ENCODE measurements at places on chromosomes 7 and 10.

GRCh38 chr7:155872678-155873369 lies 60.6 kb upstream of the SHH start:
- no peak for DNase-seq

DNA sequence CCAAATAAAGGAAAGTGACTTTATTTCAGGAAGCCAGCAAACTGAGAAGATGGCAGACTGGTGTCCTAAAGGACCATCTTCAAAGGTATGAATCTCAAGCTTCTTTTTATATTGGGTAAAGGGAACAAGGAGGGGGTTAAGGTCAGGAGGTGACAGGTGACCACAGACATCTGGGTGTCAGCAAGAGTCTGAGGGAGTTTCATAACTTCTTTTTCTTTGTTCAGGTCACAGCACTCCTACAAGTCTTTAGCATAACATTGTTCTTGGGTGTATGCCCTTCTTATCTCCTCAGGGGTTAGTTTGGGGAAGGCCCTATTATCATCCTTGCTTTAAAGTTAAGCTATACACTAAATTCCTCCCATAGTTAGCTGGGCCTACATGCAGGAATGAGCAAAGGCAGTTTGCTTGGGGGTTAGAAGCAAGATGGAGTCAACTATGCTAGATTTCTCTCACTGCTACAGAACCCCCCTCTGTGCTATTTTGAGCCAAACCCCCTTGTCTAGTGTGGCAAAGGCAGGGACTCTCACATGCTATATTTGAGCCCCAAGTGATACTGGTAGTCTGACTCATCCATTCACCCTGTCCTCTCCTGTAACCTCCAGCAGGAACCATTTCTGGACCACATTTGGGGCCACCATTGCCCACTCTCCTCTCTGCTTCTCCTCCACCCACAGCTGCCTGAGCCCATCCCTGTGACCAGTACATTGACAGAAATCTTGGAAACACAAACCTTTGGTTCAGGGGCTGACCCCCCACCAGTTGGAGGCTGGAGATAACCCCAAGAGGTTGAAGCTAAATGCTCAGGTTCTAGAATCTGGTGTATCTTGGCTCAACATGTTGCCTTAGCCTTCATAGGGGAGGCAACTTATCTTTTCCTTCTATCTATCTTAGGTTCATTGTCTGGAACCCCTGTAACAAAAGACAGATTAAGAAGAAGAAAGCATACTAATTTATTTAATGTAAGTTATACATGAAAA lies 55.5 kb upstream of the LRGUK start:
- no peak for DNase-seq

GRCh38 chr7:140982508-140982907 lies 32.2 kb downstream of the MRPS33 start:
- no peak for DNase-seq

- DNase-seq = no peak
Measured at GRCh38 chr10:72085864-72086465, 2.4 kb downstream of the SPOCK2 start.

- DNase-seq = no peak
Measured at GRCh38 chr7:13042605-13043236, 355.3 kb downstream of the ARL4A start.

DNA sequence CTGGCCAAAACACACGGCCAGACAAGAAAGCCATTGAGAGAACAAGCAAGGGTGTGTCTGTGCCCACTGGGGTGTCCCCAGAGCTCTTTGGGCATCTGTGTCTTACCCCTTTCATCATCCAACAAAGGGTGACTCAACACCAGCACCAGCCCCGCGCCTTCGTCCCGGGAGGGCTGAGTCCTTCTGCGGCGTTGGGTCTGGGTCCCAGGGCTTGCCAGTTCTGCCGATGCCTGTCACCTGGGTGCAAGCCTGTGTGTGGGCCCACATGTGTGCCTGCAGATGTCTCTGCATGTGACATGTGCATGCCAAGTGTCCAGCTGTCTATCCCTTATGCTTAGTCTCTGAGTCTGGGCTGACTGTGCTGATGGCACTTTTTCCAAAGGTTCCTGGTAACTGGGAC lies 24.4 kb upstream of the ELN start:
- no peak for DNase-seq

DNA sequence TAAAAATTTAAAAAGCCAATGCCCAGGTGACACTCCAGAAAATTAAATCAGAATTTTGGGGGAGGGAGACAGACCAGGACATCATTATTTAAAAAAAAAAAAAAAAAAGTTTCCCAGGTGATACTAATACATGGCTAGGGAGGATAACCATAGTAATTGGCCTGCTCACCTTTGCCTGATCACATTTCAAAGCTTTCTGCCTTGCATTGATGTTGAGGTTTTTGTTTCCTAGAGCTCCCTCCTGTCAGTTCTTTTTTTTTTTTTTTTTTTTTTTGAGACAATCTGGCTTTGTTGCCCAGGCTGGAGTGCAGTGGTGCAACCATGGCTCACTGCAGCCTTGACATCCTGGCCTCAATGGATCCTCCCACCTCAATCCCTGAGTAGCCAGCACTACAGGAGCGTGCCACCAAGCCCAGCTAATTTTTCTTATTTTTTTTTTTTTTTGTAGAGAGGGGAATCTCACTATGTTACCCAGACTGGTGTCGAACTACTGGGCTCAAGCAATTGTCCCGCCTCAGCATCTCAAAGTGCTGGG lies 38.1 kb downstream of the CPED1 start:
- no peak for DNase-seq

- peak; percentile 92 for DNase-seq
Measured at GRCh38 chr10:75294866-75295701, 59.3 kb upstream of the COMTD1 start.

- DNase-seq = no peak
Measured at GRCh38 chr7:21544715-21545114, 1.9 kb downstream of the DNAH11 start.

- DNase-seq = no peak
Measured at GRCh38 chr10:125011926-125012705, 70.2 kb downstream of the ZRANB1 start.

DNA sequence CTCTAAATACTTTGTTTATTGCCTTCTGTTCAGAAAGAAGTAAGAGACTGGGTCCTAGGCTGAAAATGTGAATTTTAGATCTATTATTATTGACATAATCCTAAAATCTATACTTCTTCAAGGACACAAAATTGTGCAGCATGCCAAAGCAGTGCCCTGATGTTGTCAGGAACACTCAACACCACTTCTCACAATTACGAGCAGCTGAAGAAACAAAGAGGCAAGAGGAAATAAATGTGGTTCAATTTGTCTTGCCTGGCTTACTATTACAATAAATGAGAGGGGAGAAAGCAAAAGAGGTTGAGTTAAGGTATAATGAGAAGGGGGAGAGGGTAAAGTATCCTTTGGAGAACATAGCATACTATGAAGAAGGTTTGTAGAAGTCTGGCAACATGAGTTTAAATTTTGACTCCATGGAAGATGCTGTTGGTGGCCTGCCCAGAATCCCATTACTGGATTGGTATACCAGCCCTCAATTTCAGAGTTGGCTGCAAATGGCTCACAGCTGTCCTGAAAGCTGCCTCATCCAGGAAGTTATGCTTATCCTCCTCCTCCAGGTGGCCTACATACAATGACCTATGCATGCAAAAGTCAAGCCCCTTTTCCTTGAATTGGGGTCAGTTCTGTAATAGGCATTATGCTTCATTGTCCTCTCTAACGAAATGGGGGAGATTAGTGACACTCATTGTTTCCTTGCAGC lies 274.6 kb upstream of the SMIM30 start:
- no peak for DNase-seq

GRCh38 chr10:14060320-14061070 lies 270.2 kb downstream of the FRMD4A start:
- no peak for DNase-seq

DNA sequence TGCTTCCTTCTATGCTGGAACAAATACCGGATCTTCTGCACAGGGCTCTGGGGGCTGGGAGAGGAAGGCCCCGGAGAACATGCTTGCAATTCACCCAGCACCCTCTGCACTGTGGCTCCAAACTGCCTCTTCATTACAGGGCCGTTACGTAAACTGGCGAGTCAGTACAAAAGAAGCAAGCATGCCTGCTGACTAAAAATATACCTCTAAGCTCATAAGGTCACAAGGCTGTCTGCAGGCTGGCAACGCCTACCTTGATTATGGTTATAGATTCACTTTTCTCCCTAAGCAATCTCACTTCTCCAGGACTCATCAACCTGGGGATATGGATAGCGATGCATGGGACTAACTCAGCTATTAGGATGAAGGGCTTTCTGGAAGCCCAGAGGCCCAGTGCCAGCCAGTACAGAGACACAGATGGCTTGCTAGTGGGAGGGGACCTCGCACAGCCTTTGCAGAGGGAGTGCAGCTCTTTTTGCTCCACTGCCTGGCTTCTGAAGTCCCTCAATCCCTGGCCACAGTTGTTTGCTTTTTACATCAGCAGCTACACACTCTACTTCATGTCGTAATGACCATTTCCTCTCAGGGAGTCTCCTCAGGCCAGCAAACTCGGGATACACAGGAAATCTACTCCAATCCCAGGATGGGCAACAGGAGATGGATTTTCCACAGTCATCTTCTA lies 96.1 kb downstream of the SH3PXD2A start:
- peak; percentile 48 for DNase-seq

DNA sequence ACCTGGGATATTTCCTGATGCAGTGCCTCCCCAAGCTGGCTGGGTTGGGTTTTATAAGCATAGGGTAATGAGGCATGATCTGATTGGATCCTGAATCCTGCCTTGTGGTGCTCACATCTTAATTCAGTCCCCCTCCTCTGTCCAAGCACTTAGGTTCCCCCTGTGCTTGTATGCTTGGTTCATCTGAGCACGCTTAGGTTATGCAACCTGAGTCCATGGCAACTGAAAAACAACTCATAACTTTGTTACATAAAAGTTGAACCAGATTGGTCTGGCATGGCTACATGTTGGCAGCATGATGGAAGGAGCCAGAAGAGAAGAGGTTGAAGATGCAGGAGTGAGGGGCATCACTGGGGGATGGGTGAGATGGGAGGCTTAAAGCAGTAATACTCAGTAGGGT lies 57.3 kb upstream of the OSBPL3 start:
- DNase-seq = no peak

DNA sequence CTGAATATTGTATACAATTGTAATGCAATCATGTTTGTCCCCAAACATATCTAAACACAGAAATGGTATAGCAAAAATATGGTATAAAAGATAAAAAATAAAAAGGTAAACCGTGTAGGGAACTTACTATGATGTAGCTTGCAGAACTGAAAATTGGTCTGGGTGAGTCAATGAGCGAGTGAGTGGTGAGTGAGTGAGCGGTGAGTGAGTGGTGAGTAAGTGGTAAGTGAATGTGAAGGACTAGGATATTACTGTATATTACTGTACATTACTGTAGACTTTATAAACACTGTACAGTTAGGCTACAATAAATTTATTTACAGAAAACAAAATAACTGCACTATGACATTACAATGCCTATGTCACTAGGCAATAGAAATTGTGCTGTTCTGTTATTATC lies 1163.2 kb upstream of the SORCS1 start:
- DNase-seq = no peak

- no peak for DNase-seq
Measured at GRCh38 chr10:124010024-124010423, 83.4 kb downstream of the CHST15 start.

DNA sequence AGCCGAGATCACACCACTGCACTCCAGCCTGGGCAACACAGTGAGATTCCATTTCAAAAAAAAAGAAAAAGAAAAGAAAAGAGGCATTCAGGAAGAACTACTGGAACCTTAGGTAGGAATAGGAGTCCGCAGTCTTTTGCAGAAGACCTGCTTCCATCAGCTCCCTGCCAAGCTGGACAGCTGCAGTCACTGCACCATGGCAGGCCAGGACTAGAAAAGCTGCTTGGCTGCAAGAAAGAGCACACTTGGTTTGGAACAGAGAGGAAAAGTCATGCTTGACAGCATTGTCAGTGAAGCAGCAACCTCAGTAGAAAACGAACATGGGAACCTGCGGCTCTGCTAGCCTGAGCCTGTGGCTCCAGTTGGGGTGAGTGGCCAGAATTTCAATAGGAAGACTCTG lies 104.3 kb downstream of the MARCHF5 start:
- DNase-seq = no peak

GRCh38 chr10:131776496-131776895 lies 124.3 kb upstream of the PPP2R2D start:
- DNase-seq = no peak

DNA sequence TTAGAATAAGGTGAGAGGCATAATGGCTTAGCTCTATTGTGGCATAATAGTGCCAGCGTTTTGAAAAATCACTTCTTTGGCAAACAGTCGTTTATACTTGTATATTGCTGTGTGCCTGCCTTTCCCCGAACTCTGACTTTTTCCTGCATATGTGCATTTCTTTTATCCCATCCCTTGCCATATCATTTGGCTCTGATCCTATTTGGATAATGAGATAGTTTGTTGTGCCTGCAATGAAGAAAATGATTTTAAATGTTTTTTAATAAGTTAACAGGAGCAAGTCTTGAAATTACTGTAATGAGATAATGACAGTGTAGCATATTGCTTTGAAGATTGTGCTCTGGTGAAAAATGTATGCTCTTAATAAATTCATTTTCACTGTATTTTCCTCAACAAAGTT lies 288.0 kb upstream of the LRGUK start:
- no peak for DNase-seq

- peak; percentile 66 for DNase-seq
Measured at GRCh38 chr10:47361293-47361692, 13.1 kb downstream of the RBP3 start.

DNA sequence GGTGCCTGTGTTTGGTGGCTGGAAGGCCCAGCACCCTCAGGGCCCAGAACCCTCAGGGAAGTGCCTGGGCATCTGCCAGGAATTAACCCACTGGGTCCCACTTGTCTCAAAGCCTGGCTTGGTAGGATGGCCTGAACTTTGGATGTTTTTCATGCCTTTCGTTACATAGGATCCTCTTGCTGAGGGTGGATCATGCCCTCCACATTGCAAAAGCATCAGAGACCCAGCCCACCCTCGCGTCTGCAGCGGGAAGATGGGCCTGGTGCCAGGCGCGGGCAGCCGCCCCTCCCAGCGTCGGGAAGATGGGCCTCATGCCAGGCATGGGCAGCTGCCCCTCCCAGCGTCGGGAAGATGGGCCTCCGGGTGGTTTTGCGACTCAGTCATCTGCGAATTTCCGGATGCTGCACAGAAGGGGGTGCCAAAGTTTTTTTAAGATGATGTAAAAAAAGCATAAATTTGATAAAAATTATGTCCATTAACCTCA lies 51.9 kb upstream of the PRKAR1B start:
- DNase-seq = peak; percentile 30

DNA sequence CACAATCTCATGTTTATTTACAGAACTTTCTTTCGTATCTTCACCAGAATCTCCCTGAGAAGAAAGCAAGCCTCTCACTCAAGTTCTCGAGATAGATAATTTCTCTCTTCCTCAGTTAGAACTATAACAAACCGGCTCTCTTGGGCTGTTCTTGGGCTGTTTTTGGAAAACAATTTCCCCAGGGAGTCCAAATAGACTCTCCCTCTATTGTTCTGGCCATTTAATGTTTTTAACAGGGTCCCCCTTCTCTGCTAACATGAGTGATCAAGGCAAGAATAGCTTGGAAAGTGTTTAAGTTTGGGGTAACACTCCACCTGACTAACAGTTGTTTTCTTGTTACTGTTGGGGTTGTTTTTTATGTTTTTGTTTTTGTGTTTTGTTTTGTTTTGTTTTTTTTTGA lies 64.8 kb upstream of the UCN3 start:
- DNase-seq = no peak

- DNase-seq = no peak
Measured at GRCh38 chr7:84336303-84336702, 141.7 kb upstream of the SEMA3A start.

Measured in urothelium cell line (cell line).